ENCODE measurements at places on chromosomes 1 and 21.

DNA sequence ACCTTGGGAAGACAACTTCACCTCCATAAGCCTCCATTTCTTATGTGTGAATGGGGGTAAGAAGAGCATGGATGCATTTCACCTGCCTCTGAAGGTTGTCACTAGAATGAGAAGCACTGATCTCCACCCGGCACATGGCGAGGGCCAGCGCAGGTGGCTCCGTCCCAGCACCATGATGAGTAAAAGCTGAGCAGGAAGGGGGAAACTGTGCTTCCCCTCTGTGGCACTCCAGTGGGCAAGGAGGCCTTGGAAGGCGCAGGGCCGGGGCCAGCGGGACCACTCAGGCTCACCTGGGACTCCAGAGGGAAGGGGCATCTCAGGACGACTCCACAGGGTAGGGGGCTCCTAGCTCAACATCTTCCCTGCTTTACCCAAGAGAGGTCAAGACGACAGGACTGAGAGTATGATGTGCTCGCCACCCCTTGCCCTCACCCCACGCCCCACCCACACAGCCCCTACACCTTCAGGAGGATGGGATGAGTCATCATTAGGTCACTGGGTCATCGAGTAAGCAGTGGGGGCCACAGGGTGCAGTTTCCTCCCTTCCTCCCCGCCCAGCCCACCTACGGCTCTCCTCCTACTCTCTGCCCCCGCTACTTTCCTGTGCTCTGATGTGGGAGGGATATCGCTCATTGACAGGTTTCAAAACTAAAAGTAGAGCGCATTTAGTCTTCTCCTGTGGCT, 112.1 kb downstream of the HIVEP3 start:
- DNase-seq: no peak

DNA sequence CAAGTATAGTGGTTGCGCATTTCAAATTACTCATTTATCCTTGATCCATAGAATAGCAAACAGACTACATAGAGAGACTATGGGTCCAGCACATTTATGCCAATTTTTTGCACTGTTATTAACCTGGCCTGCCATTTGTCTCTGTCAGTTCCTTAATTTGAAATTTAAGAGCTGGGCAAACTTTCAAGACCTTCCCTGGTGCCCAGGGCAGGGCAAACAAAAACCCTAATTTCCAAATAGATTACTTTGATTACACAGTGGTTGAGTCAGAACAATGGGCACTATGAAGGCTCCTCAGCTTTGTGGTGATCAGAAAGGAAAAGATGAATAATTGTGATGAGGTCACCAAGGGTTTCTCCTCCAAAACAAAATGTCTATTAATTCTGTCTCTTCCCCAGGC, 80.6 kb downstream of the TNFSF18 start:
- no peak for DNase-seq

- no peak for DNase-seq
These were observed 7.9 kb upstream of the NT5C1A start for GRCh38 chr1:39679821-39680220.

DNA sequence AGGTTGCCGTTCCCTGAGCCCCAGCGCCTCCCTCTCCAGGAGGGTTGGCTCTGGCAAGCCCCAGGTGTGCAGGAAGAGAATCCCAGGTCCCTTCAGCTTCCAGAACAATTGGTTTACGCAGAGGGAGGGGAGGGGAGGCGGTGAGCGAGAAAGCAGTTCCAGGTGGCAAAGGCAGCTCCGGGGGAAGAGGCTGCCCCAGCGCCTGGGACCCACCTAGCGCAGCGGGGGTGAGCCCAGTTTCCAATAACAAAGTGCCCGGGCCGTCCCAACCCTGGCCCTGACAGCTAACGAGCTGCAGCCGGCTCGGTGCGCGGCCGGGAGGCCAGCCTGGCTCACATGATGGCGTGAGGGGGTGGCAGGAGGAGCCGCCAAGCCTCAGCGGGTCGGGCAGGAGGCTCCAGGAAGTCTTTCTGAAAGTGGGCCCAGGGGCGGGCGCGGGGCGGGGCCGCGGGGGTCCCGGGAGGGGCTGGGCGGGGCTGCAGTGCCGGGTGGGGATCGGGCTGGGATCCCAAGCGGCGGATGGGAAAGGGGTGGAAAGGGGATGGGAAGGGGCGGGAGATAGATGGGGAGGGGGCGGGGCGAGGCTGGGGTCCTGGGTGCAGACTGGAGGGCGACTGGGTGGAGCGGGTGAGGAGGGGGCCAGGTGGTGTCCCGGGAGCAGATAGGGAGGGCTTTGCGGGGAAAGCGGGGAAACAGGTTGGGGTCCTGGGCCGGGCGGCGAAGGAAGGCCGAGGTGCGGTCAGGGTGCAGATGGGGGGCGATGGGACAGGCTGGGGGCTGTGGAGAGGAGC, 22.8 kb downstream of the DHRS3 start:
- no peak for DNase-seq

DNA sequence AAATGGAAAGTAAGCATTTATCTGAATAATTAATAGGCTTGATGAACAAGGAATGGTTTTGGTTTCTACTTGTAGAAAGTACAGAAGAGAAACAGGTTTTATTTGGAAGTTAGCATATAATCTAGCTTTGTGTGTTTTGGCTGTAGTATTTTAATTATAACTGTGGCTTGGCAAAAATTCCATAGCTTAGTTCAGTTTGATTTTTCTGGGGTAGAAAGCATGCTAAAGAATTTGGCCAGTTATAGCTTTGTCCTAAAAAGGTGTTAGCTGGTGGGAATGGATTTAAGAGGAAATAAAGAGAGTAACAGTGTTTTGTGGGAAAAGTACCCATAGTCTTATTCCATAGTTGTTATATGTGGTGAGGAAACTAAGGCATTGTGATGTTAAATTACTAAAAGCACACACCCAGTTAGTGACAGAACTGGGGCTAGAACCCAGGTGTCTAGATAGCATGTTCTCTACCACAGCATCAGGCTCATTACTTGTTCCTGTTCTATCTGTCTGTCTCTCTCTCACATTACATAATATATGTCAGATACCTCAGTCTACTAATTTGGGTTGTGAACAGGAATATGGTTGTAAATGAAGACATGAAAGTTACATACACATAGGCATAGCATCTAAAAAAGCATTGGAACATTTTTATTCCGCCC, 55.0 kb downstream of the MPZL1 start:
- no peak for DNase-seq

DNA sequence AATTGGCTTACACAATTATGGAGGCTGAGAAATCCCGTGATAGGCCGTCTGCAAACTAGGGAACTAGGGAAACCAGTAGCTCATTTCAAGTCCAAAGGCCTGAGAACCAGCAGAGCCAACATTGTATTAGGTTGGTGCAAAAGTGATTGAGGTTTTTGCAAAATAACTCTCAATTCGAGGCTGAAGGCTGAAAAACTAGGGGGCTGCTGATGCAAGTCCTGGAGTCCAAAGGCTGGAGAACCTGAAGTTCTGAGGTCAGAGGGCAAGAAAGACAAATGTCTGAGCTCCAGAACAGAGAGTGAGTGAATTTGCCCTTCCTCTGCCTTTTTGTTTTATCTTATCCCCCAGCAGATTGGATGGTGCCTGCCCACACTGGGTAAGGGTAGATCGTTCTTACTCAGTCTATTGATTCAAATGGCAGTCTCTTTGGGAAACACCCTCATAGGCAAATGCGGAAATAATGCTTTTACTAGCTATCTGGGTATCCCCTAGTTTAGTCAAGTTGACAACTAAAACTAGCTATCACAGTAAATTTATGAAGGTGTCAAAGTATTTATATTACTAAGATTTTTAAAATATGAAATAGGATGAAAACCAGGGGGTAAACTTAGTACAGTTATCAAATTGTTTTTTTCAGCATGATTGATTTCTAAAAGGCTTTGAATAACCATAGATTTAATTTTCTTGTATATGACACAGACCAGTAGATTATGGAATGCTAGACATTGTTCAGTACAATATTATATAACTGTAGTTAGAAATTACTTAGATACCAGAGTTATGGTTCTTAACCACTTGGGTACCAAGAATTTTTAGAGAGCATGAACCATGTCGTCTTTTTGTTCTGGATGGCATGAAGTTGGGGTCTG, 15.4 kb downstream of the RABGAP1L start:
- DNase-seq: no peak

DNA sequence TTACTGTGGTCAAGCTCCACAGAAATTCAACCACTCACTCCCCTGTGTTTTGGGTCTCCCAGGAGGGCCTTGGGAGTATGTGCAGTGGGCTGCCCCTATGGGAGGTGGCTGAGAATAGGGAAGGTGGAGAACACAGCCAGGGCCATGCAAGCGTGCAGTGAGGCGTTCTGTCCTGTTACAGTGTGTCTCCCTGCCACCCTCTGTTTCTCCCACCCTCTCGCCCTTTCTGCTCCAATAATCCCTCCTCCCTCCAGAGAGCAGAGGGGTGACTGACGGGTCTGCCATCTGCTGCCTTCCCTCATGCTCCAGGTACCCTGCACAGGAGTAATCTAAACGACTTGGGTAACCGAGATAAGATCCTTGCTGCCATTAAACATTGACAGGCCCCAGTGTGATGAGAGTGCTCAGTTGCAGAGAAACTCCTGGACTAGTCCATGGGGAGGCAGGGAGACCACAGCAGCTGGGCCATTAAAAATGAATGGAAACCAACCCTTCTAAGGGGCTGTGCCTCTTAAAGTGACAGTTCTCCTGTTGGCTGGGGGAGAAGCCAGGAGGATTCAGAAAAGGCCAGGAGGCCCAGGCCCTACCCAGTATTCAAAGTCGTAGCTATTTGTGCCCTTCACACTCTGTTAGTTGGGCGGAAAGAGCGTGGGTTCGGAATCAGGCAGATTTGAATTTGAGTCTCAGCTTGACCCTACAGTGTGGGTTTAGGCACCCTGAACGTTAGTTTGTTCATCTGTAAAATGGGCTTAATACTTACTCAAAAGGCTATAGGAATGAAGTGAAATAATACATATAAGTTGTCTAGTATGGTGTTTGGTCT, 22.4 kb upstream of the BTG2 start:
- DNase-seq: no peak

DNA sequence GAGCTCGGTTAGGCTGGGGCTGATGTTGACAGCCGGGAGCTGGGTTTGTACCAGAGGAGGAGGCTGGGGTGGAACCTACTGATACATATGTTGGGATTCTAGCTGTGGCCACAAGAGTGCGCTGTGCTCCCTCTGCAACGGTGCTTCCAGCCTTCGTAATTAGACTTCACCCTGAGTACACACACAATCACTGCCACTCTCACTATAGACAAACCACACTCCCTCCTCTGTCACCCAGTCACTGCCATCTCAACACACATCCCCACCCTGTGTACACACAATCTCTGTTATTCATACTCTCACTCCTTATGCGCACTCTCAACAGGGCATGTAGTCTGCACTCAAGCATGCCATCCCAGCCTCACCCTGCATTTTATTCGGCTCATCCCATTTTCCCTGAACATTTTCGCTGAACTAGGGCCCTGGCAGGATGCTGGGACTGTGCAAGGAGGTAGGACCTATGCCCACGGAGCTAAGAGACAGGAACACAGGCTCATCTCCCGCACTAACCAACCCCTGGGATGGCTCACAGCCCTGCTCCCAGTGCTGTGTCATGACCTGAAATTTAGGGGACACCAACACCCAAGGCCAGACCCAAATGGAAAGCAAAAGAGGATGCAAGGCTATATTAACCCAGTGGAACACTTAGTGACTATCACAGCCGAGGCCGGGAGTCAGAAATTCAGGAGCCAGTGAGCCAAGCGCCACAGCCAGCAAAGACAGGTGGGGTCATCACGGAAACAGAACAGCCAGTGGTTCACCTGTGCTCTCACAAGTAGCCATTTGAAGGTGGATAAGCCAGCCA, 5.7 kb downstream of the GJB3 start:
- peak; percentile 59 for DNase-seq

DNA sequence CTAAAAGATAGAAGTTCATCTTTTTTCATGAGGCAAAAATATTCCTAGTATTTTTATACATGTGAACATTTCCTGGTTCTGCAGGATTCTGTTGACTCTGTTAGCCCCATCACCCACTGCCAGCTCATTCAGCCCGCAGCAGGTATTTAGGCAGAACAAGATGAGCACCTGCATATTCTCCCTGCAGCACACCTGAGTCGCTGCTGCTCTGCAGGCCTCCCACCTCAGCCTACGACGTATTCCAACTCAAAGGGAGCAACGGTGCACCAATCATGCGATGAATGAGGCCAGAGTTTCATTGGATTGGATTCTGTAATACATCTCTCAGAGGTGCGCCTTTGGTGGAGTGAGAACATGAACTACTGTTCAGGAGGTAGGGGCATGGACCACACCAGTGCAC, 87.6 kb downstream of the CNIH3 start:
- DNase-seq: no peak

- DNase-seq: no peak
These were observed 1058.0 kb downstream of the KCNT2 start for GRCh38 chr1:195550071-195550862.

- no peak for DNase-seq
These were observed 51.3 kb upstream of the IVNS1ABP start for GRCh38 chr1:185368313-185368855.

DNA sequence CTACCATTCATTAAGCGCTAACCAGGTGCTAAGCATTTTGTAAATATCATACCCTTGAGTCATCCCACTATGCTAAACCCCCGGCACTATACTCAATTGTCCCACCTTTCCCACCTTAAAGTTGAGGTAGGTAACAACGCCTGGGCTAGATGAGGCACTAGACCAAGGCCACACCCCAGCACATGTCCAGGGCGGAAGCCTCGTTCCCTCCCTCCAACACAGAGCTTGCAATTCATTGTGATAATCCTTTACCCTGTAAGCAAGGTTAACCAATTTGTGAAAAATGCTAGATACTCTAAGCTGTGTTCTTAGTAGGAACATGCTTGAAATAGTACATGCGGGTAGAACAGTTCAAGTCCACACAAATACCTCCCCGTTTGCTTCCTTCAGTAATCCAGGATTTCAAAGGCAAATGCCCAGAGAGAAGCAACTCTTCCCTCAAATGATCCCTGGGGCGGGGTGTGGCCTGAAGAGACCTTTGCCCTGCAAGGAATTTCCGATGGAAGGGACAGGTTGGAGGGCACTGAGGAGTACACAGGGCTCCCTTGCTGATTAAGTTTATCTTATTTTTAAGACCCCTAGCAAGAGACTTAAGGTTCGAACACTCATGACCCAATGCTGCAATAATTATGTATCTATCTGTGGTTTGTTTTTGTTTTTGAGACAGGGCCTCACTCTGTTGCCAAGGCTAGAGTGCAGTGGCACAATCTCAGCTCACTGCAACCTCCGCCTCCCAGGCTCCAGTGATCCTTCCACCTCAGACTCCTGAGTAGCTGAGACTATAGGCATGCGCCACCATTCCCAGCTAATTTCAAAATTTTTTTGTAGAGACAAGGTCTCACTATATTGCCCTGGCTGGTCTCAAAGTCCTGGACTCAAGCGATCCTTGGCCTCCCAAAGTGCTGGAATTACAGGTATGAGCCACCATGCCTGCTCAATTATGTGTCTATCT, 2.6 kb downstream of the RSPH1 start:
- no peak for DNase-seq

- no peak for DNase-seq
These were observed 47.3 kb upstream of the COA6 start for GRCh38 chr1:234325878-234326496.

DNA sequence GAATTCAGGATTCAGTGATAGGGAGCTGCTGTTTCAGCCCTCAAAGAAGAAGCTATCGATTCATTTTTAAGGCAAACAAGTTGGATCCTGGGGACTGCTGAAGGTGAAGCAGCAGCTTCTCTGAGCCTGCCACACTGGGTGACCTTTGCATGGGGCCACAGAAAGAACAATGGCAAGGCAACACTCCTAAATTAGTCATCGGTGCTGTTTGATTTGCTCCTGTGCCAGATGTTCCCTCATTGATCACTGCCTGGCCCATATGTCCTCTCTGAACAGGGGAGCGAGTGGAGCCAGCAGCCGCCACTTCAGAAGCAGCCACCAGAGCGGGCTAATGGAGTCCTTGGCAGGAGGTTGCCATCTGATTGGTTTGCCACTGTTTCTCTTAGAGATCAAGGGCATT, 391.5 kb downstream of the NTNG1 start:
- DNase-seq: no peak

- DNase-seq: peak; percentile 40
These were observed 2.2 kb downstream of the SFPQ start for GRCh38 chr1:35190784-35191183.
